ENCODE measurements at places on chromosomes 1 and 21. TPM values are rescaled to one million over a fixed set of nuclear protein-coding genes. Genes with fewer than 3 reads are reported as not detected.

SPRR2A gene
- 6.5 TPM for polyA plus RNA-seq

OR2W3 gene
- 0.09 TPM for polyA plus RNA-seq

PTCH2 gene
- 0.91 TPM for polyA plus RNA-seq

IGFN1 gene
- polyA plus RNA-seq: 0.39 TPM

CLDN19 gene
- 0.62 TPM for polyA plus RNA-seq

ERO1B gene
- 14.2 TPM for polyA plus RNA-seq

SELL gene
- polyA plus RNA-seq: 73.0 TPM
